Amniotic epithelial cell (primary cell): ENCODE measurements at places on chromosomes 6 and 20.
A peak's percentile ranks its signal among the peaks of the same experiment; 100 is the strongest.

DNA sequence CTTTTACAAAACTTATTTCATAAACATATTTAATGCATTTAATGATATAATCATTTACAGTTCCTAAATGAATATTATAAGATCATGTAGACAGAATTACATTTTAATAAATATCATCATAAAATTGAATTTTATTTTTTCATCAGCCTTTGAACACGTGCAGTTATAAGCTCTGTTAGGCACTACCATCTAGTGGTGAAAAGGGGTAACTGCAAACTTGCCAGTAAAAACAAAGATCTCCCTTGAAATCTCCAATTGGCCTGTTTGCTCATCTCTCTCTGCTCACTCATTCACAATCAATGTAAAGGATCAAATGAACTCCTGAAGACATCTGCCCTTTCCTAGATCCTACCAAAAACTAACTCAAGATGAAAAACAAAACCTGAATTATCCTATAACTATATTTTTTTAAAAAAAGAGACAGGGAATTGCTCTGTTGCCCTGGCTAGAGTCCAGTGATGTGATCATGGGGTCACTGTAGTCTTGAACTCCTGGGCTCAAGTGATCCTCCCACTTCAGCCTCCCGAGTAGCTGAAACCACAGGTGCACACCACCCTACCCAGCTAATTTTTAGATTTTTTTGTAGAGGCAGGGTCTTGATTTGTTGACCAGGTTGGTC lies 31.7 kb downstream of the SAMHD1 start:
- peak; percentile 68 for DNase-seq

DNA sequence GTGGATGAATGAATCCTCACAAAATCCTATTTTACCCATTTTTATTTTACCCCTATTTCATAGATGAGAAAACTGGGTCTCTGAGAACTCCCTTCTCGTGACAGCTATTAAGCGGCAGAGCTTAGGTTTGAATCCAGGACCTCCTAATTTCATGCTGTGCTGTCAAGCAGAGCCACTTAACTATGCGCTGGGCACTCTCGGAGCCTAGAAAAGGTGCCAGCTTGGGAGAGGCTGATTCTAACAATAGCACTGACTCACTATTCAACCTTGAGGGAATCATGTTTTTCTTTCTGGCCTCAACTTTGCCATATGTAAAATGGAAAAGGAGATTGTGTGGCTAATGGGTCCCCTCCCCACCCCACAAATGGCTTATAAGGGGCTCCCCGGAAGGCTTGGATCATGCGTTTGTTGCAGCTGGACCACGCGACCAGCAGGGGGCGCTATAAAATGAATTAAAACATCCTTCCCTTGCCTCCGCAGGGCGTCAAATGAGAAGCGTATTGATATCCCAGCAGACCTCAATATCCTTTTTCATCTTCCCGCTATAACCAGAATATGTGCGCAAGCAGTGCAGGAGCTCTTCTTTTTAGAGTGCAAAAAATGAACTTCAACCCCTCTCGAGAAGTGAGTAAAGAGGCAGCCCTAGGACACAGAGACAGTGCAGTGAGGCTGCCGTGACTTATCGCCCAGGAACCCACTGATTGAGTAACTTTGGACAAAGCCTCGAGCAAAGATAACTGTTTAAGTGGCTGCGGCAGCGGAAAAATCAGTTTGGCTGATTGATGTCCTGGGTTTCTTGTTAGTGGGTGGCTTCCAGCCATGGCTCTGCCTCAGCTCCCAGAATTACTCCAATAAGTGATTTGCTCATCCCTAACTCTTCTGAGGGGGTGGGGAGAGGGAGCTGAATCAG lies 12.8 kb upstream of the PDYN start:
- DNase-seq = peak; percentile 94

DNA sequence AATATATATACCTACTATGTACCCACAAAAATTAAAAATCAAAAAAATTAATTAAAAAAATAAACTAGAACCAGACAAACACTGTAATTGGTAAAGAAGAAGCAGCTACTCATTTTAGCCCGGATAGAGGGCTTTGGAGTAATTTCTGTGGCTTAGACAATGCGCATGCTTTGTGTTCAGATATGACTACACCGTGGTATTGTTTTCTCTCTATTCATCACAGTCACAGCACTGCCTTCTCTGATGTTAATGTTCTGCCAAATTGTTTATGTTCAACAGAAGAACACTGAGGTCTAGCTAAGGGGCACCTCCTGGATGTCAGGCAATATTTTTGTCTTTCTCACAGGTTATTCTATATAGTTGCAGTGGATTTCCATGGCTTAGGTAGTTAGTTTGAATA lies 77.5 kb upstream of the GJE1 start:
- DNase-seq = no peak

GRCh38 chr6:143936778-143937667 lies 71.0 kb downstream of the PLAGL1 start:
- no peak for DNase-seq

GRCh38 chr20:24066076-24066700 lies 77.6 kb upstream of the GGTLC1 start:
- no peak for DNase-seq

- no peak for DNase-seq
Measured at GRCh38 chr6:41457303-41457670, 88.9 kb upstream of the FOXP4 start.

DNA sequence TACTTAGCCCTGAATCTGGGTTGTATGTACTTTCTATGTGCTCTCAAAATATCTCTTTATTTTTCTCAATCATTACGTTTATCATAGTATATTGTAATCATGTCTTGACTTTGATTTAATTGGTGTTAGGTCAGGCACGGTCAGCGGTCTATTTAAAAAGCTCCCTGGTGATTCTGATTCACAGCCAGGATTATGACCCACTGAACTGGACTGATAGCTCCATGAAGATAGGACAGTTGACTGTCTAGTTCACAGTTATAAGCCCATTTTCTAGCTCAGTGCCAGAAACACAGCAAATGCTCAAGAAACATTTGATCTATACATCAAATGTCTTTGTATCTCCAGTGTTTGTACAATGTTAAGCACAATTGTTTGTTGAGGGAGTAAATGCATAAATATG lies 111.5 kb upstream of the CCN2 start:
- DNase-seq = no peak

- DNase-seq = no peak
Measured at GRCh38 chr6:154478021-154478700, 32.3 kb downstream of the CNKSR3 start.

DNA sequence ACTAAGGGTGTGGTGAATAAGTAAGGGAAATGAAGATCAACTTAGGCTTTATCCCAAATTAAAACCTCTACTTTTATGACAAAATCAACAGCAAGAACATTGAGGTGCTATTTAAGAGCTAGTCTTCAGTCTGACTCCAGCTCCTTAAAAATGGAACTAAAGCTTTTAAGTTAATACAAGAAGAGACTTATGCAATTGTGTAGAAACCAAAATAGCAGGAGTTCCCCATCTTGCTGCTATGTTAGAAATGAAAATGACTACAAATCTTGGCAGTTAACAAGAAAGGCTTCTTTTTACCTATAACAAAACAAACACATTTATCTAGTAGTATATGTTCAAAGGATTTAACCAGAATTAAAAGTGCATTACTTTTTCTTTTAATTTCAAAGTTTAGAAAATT lies 25.7 kb downstream of the HMGN3 start:
- DNase-seq = no peak

DNA sequence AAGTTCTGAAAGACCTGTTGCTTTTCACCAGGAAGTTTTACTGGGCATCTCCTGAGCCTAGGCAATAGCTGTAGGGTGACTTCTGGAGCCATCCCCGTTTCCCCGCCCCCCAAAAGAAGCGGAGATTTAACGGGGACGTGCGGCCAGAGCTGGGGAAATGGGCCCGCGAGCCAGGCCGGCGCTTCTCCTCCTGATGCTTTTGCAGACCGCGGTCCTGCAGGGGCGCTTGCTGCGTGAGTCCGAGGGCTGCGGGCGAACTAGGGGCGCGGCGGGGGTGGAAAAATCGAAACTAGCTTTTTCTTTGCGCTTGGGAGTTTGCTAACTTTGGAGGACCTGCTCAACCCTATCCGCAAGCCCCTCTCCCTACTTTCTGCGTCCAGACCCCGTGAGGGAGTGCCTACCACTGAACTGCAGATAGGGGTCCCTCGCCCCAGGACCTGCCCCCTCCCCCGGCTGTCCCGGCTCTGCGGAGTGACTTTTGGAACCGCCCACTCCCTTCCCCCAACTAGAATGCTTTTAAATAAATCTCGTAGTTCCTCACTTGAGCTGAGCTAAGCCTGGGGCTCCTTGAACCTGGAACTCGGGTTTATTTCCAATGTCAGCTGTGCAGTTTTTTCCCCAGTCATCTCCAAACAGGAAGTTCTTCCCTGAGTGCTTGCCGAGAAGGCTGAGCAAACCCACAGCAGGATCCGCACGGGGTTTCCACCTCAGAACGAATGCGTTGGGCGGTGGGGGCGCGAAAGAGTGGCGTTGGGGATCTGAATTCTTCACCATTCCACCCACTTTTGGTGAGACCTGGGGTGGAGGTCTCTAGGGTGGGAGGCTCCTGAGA lies at the start of gene HFE:
Gene HFE, plus strand, starts transcription at position 146 of the 832 bp plus-strand sequence. Its CDS starts 12 bp downstream, at position 158.
- peak; percentile 69 for DNase-seq

DNA sequence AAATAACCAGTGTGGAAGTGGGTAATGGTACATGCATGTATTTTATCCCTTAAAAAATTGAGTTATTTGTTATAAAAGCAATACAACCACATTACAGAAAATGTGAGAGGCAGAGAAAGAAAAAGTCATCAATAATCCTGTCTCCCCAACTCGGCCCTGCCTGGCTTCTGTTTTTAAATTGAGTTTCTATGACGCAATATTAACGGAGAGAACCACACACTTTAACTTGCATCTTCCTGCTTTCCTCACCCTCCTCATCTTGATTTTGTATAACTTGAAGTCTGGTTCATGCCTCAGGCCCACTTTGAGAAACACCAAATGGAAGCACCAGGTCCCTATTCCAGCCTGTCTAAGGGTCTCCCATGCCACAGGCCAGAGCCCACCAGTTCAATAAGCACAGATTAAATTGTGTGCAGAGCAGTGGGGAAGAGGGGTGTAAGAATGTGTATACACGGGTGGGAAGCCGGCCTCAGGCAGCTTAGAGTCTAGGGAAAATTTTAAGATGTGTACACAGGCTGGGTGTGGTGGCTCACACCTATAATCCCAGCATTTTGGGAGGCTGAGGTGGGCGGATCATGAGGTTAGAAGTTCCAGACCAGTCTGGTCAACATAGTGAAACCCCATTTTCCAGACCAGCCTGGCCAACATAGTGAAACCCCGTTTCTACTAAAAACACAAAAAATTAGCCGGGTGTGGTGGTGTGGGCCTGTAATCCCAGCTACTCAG lies 15.9 kb downstream of the KCNK5 start:
- DNase-seq = no peak

- no peak for DNase-seq
Measured at GRCh38 chr20:19502169-19502568, 255.9 kb upstream of the RIN2 start.
